PC-9 (cell line): ENCODE measurements at places on chromosomes 5 and 9.

- DNase-seq, result no peak
Measured at GRCh38 chr5:111902436-111902835, 145.4 kb upstream of the NREP start.

DNA sequence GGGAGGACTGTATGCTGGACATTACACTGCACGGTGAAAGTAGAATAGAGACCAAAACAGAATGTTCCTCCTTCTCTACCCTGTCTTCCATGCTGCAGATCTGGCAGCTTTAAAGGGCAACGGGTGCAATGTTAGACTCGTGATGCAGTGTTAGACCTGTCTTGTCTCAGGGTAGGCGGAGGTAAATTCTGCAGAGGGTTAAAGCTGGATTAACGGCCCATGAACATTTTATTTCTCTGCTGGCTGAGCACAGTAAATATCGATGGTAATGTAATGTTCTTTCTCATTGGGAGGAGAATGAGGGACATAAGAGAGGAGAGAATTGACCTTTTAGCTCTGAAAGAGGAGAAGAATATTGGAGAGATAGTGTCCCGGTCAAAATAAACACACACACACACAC is 178.9 kb downstream of the NMUR2 start:
- no peak for DNase-seq

DNA sequence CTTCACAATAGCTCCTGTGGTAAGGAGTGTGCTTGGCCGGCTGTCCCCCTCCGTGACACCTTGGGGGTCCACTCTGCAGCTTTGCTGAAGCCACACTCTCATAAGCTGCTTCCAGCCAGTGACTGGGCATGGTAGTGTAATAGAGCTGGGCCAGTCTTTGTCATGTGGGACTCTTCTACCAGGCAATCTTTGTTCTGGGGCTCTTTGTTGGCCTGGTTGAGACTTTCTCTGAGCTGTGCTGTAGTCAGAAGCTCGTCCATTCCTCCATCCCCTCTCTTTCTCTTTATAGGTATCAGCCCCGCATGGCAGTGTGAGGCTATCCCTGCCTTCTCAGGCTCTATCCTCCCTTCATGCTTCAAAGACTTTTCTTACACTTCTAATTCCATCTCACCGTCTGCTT is 25.7 kb downstream of the CARD6 start:
- DNase-seq, result no peak

- no peak for DNase-seq
Measured at GRCh38 chr5:117881426-117882230, 1106.7 kb downstream of the DTWD2 start.

- DNase-seq, result no peak
Measured at GRCh38 chr9:20023961-20024571, 235.2 kb upstream of the SLC24A2 start.

DNA sequence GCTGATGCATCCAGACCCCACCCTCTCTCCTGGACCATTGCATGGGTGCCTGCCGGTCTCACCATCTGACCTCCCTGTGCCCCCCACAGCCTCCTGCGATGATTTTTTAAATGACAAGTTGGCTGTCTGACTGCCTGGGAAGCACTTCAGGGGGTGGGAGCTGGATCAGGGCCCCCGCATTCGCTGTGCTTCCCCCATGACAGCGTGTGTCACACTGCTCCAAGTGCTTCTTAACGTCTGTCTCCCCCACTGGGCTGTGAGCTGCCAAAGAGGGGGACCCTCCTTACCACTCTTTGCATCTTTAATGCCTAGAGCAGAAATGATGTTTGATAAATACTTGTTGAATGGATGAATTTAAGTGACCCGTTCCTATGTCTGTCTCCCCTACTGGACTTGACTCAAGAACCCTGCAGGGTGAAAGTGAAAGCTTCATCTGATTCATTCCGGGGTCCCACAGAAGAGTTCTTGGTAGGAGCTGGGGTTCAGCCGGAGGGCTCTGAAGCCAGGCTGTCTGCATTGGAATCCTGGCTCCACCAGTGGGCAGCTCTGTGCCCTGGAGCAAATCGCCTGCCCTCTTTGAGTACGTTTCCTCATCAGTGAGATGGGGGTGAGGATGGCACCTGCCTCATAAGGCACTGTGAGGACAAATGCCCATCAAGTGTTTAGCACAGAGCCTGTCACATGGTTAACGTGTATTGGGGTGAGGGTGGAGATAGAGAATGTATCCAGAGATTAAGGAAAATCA is 7.6 kb upstream of the EGR1 start:
- no peak for DNase-seq

GRCh38 chr5:87116825-87117512 is 150.7 kb upstream of the RASA1 start:
- no peak for DNase-seq

DNA sequence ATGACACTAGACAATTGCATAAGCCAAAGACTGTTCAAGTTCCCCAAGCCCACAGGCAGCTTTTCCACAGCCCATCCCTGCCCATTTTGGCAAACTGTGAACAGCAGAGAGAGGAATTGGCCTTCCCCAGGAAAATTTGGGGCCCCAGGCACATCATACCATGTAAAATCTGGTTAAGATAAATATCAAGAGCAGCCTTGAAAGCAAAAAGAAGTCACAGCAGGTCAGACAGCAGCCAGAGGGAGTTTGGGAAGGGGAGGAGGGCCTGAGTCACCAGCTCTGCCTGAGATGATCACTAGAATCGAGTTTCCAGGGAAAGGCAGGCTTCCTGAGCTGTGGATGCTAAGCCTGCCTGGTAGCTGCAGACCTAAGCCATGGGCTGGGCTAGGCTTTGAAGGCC is 179.2 kb downstream of the RFK start:
- peak; percentile 61 for DNase-seq

GRCh38 chr9:98010445-98010844 is 27.3 kb downstream of the ANP32B start:
- no peak for DNase-seq

- no peak for DNase-seq
Measured at GRCh38 chr9:2565676-2566340, 55.8 kb upstream of the VLDLR start.

DNA sequence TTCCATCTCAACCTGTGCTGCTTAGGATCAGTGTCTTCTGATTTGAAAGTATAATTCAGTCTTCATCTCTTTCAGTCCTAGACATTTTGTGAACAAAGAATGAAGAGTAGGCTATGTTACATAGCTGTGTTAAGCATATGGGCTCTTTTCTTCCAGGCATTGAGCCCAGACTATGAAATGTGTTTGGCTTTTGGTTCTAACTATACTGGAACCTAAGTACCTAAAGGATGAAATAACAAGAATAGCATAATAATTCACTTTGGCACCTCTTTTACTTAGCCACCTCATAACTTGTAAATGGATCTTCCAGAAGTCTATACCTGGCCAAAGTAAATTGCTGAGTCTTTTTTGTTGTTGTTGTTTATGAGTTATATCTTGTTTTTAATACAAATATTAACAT is 71.4 kb downstream of the SLF1 start:
- no peak for DNase-seq

GRCh38 chr9:75128535-75128934 is 40.2 kb downstream of the OSTF1 start:
- no peak for DNase-seq

DNA sequence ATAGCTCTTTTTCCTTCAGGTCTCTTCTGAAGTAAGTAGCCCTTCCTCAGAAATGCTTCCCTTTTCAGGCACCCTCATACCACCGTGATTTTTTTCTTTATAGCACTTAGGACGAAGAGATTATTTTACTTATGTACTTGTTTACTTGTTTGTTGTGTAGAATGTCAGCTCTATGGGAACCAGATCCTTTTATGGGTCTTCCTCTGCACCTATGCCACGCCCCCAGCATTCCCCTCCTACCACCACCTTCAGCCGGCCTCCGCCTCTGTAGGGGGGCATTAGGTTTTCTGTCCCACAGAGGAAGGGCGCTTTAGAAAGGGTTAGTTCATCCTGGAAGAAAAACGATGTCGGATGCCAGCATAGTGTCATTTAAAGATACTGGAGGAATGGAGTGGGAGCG is 1.8 kb downstream of the CDKN2B-AS1 start:
- DNase-seq, result no peak

DNA sequence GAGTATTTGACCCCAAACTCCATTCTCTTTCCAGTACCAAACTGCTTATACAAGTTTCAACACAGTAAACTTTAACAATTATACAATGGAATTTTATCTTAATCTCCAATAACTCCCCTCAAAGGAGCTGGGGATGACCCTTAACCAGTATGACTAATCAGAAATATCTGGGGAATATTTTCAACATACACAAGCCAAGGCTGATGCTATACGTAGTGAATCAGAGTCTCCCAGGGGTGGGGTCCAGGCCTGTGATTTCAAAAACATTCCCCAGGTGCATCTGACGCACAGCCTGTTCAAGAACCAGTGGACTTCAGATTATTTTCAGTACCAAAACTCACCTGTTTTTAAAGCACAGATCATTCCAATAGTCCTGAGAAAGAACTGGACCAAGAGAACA is 11.8 kb upstream of the SEMA5A start:
- DNase-seq, result peak; percentile 99

DNA sequence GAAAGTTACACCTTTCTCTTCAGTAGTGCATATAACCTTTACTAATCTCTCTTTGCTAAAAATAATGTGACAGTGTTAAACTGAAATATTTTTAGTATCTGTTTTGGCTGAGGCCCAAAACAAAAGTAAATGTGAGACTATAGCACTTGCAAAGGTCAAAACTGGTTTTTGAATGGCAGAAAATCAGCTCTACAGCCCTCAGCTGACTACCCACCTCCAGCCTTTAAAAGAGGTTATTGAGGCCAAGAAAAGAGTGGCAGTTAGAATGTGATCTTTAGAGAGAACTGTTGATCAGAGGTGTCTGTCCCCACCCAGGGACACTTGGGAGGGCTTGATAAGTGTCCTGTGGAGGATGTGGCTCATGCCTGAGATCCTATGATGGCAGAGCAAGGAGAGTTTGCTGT is 30.9 kb downstream of the PRKACG start:
- no peak for DNase-seq

DNA sequence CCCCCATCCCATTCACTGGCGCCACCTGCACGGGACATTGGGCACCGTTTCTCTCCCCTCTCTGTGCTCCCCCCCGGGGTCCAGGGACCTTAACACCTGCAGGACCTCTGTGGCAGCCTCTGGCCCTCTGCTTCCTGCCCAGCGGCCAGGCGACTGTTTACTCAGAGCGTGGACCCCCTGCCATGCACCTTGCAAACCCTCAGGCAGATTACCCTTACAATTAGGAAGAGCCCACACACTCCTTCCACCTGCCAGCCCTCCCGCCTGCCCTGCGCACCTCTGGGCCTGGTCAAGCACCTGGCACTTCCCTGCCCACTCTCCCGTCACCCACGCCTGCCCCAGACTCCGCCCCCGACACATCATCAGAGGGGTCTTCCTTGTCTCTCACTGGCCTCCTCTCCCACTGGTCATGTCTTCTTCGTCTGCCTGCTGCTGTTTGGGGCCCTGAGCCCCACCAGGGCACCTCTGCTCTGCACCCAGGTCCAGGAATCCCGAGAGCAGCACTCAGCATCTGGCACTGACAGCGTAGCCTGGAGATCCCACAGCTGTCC is 281.3 kb upstream of the IRX4 start:
- no peak for DNase-seq

DNA sequence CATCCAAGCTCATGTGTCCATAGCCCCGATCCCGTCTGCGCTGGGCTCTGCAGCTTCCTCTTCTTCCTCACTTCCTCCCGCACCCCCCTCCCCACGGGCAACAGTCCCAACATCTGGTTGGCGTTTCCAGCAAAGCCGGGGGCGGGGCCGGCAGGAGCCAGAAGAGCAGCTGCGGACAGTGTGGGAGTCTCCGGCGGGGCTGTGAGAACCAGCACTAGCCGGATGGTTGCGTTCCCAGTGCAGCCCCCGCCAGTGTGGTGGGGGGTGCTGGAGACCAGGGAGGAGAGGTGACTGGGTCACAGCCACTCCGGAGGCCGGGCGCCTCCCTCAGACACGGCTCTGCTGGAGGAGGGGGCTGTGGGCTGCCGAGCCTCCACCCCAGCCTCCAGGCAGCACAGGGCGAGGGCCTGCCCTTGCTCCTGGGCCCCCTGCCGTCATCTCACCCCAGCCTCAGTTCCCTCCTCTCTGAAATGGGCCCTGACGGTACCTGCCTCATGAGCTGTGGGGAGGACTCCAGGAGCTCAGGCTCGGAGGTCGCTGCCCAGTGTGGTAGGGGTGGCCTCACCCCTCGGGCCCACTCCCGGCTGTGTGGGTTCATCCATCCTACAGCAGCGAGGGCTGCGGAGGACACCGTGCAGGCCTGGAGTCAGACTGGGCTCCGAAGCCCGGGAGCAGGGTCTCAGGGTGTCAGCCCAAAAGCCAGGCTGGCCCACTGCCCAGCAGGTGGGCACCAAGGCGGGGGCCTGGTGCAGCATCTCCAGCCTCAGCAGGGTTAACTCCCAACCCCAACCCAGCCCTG is 41.5 kb upstream of the NOTCH1 start:
- no peak for DNase-seq

GRCh38 chr5:83740741-83741140 is 20.1 kb upstream of the HAPLN1 start:
- DNase-seq, result no peak

DNA sequence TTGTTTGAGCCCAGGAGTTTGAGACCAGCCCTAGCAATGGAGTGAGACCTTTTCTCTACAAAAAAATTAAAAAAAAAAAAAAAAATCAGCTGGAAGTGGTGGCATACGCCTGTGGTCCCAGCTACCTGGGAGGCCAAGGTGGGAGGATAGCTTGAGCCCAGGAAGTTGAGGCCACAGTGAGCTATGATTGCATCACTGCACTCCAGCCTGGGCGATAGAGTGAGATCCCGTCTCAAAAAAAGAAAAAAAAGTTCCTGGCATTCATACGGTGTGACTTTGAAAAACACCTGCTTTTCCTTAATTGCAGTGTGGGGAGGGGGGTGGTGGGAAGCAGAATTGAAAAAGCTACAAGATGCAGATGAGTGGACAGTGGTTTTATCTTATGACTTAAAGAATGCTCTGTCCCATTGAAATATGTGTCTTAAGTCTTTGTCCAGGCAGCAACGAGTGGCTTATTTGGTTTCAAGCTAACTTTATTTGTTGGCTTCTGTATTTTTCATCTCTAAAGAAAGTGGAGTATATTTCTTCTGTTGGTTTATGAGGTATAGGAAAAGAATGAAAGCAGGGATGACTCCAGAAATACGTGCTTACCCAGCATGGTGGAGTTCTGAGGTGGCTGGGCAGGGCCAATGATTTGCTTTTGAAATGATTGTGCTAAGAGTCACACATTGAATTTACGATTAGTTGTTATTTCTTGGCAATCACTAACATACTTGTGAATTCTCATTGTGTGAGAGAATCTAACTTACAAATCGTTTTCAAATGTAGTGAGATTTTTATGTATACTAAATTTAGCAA is 27.8 kb downstream of the ROPN1L start:
- DNase-seq, result no peak

GRCh38 chr5:10745133-10745532 is 15.9 kb downstream of the DAP start:
- no peak for DNase-seq

- peak; percentile 36 for DNase-seq
Measured at GRCh38 chr5:177133853-177134696, 502 bp downstream of the NSD1 start.
